NK-92 treated with Interleukin-12 subunit alpha and Interleukin-12 subunit beta, amount 100 ng/mL, for 24 hours (cell line): ENCODE measurements at places on chromosomes 6 and 20.

GRCh38 chr6:17491416-17492142 is 98.2 kb downstream of the CAP2 start:
- DNase-seq, result no peak

DNA sequence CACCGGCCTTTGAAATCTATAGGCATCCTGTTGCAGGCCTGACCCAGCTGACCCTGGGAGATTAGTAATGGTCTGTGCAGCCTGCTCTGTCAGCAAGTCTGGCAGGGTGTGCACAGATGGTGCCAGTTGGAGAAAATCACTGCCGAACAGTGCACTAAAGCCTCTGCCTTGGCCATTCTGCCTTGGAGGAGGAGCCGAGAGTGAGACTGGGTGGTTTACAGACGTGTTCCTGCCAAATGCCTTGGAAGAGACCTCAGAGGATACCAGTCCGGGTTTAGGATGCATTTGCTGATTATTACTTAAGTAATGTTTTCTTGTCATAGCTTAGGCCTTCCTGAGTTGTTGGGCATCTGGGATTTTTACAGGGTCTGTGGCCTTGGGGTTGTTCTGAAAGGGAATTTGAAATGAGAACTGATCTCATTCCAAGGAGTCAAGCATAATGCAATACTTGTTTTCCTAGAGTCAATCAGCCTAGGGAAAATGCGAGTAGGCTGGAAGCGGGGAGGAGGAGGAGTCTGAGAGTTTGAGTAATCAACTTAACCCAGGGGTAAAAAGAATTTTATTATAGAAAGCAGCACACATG is 292.1 kb downstream of the SOX4 start:
- DNase-seq, result no peak

GRCh38 chr6:105794239-105794638 is 291.9 kb upstream of the PRDM1 start:
- no peak for DNase-seq

DNA sequence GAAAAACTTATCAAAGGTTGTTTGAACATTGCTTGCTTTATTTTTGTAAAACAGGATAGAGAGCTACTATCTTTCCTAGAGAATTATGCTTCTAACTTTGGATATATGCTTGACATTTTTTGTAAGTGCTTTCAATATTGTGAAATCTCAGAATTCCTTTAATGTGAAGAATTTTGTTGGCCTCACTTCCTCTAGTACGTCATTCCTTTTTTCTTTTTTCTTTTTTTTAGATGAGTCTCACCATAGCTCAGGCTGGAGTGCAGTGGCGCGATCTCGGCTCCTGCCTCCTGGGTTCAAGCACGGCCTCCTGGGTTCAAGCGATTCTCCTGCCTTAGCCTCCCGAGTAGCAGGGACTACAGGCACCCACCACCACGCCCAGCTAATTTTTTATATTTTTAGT is 668.1 kb downstream of the RFPL4B start:
- no peak for DNase-seq

DNA sequence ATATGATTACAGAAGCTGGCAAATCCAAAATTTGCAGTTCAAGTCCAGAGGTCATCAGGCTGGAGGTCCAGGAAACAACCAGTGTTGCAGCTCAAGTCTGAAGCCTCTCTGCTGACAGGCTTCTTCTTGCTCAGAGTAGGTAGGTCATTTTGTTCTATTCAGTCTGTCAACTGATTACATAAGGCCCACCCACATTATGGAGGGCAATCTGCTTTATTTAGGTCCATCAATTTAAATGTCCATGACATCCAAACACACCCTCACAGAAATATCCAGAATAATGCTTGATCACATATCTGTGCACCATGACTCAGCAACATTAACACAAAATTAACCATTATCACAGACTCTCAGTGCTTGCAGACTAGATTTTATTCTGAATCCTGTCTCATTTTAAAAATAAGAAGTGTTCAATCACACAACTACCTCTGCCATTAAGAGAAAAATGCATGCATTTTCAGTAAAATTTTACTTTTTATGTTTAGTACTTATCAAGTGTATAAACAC is 759.2 kb upstream of the ADGRB3 start:
- DNase-seq, result no peak

- peak; percentile 35 for DNase-seq
Measured at GRCh38 chr20:58389324-58389967, 417 bp downstream of the VAPB start.

DNA sequence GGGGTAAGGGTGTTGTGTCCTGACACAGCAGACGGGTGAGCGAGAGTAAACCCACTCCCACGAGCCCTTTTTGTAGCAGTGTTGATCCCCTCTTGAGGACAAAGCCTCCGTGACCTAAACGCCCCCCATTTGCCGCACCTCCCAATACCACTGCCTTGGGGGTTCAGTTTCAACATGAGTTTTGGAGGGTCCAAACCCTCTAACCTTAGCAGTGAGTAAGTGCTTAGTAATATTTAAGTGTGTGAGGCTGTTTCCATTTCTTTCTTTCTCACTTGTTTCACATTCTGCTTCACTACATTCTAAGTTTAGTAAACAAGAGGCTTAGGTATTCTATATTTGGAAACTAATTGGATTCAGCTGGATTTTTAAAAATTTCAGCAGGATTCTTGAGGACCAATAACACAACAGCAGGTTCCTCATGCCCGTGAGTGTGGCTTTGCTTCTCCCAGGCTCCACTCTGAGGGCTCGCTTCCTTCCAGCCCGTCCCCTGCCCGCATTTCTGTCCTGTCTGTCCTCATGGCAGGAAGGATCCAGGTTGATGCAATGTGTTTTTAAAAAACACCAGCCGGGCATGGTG is 41.2 kb downstream of the SNX9 start:
- DNase-seq, result no peak

GRCh38 chr6:90413396-90413795 is 116.8 kb upstream of the BACH2 start:
- no peak for DNase-seq

DNA sequence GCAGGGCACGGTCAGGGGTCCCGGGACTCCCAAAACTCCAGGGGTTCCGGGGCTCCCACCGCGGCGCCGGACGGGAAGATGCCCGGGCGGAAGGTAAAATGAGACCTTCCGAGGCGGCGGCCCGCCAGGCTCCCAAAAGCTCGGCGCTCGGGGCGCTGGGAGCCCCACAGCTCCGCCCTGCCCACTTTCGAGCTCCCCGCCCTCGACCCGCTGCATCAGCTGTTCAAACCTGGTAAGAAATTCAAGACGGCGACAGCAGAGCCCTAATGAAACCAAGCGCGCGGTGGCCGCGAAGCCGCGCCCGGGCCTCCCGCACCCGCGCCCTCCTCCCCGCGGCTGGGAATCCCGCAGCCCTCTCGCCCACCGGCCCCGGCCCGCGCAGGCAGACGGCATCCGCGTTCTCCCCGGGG is 369 bp downstream of the SLC4A11 start:
- no peak for DNase-seq

GRCh38 chr6:34792605-34793500 is 970 bp downstream of the BLTP3A start:
- DNase-seq, result no peak

DNA sequence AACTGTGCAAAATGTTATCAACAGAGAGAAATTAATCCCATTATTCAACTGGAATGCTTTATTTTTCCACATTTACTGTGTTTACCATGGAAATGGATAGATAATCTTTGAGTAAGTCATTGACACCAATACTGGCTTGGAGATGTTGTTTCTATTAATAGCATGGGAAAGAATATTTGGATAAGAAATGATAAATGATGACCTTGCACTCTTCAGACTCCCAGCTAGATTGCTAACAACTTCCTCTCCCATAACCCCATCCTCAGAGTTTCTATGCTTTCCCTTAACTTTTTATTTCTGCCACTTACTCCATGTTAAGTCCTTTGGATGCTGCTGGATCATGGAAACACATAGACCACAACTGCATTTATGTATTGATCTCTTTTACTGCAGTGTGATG is 182.5 kb downstream of the FNDC1 start:
- no peak for DNase-seq

GRCh38 chr6:125030969-125031368 is 68.7 kb downstream of the RNF217 start:
- DNase-seq, result no peak

DNA sequence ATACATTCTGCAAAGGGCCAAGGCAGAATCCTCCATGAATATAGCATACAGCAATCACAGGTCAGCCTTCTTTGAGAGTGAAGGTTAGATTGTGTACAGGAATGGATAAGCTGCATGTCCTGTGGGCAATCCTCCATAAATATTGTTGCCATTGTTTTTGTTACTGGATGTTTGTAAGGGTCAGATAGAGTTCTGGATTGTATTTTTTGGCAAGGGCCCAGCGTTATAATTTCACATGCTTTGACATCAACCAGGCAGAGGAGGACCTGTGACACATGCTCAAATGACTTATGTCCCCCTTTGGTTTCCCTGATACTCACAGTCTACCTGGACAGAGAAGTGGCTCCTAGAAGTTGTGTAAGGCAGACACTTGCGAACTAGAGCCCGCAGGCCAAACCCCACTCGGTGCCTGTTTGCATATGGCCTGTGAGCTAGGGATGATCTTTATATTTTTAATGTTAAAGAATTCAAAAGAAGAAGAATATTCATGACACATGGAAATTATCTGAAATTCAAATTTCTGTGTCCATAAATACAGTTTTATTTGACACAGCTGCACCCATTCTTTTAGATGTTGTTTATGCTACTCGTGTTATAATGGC is 5.4 kb downstream of the LY86 start:
- DNase-seq, result no peak

GRCh38 chr20:34369265-34369664 is 6.2 kb downstream of the ITCH start:
- peak; percentile 46 for DNase-seq
